ENCODE measurements at places on chromosomes 2 and 18.

DNA sequence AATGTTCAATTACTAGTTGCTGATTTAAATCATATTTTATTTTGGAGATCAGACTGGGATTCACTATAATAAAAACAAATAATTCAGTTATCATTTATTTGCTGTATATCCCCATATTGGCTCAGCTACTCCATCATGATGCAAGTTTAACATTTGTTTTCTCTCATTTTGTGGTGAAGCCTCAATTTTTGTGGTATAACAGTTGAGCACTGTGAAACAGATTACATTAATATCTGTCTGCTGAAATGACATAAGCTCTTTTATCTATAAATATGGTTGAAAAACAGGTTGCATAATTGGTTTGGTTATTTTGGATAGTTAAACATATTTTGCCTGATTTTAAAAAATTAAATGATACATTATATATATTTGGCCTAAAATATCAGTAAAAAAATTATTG lies 67.7 kb downstream of the DPP4 start:
- no peak for DNase-seq

GRCh38 chr2:657766-658165 lies 19.4 kb downstream of the TMEM18 start:
- DNase-seq, result no peak

- no peak for DNase-seq
Observed at GRCh38 chr2:71517851-71518250, 64.5 kb downstream of the DYSF start.

DNA sequence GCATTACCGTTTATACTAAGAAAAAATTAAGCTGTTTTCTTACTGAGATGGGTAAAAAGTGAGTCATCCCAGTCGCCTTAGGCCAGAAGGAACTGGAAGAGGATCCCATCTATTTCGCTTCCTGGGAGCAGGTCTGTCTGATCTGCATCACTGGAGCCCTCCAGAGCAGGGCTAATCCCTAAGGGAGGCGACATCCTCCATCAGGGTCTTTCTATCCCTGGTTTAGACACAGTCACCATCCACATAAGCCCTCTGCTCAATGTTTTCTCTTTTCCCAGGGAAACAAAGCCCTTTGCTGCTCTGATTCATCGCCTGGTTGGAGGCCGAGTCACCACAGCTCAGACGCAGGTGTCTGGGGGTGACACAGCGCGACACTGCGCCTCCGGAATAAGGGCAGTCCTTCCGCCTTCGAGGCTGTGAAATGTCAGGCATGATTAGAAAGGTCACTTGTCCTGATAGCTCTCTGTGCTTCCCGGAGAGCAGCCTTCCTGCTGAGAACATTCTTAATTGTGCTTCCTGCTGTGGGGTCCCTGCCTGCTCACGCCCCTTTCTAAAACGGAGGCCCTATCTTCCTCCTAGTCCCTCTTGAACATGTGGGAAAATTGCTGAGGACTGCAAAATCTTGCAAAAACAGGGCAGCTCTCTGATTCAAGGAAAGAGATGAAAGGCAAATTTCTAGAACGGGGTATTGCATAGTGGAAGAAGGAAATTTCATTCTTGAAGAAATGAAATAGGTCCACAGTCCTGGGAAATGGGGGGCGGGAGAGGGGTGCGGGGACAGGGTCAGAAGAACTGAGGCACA lies 56.3 kb downstream of the MARCHF4 start:
- DNase-seq, result no peak

- no peak for DNase-seq
Observed at GRCh38 chr18:62239475-62239874, 52.4 kb downstream of the RELCH start.

GRCh38 chr18:5542515-5543035 lies 1.2 kb downstream of the EPB41L3 start:
- DNase-seq, result no peak

DNA sequence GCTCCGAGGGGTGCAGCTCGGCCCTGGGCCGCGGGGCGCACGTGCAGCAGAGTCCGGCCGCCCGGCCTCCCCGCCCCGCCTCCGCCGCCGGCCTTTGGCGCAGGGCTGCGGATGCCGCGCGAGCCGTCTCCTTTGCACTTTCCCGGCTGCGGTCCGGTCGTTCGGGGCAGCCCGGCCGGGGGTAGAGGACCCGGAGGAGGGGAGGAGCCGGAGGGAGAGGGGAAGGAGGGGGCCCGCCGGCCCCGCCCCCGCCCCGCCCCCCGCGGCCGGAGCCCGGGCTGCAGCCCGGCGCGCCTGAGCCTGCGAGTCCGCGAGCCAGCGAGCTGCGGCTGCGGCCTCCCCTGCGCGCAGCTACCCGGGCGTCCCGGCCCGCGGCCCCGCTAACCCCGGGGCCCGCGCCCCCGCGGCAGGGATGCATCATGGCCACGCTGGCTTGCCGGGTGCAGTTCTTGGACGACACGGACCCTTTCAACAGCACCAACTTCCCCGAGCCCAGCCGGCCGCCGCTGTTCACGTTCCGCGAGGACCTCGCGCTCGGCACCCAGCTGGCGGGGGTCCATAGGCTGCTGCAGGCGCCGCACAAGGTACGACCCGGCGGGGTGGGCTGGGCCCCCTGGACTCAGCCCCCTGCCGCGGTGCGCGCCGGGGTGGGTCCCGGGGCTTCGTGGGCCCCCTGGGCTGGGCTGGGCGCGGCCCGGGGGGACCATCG lies at the start of gene FHOD3:
Gene FHOD3 (plus strand): TSS at position 297 of the 709 bp plus-strand sequence. CDS start 123 bp downstream, at position 420.
- DNase-seq, result no peak

GRCh38 chr18:58256316-58257080 lies 212.5 kb downstream of the NEDD4L start:
- no peak for DNase-seq

DNA sequence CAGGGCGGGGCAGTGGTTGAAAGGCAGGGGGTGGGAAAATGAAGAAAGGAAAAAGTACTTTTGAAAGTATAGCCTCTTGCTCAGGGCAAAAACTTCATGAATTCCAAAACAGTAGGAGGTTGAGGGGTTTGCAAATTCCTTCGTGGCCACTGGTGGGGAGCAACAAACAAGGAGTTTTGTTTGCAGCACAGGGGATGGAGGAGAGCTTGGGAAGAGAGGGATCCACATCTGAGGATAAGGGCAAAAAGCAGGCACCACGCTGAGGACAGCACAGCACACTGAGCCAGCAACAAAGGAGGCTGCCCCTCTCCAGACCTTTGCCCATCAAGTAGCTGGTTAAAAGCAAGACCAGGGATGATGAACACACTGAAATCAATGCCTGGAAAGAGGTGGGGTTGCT lies 148.9 kb downstream of the TCF4 start:
- no peak for DNase-seq

DNA sequence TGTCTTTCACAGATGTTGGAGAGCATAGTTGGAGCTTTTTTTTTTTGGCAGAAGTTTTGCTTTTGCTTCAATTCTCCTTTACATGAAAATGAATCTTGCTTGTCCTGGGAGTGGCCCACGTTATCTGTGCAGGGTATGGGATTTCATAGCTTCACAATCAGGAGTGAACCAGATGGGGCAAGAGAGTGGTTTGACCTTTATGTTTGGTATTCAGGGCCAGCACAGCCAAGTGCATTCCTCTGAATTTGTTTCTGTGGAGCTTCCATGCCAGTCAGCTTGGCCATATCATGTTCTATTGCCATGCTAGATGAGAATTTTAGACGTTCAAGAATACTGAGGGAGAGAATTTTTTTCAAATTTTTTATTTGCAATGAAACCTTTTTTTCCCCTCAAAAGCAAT lies 116.6 kb downstream of the PRPF40A start:
- DNase-seq, result no peak

GRCh38 chr2:207515671-207516070 lies 14.1 kb upstream of the CREB1 start:
- DNase-seq, result no peak

GRCh38 chr18:78892177-78892576 lies 87.4 kb upstream of the SALL3 start:
- no peak for DNase-seq

GRCh38 chr2:238304116-238304515 lies 15.7 kb upstream of the PER2 start:
- no peak for DNase-seq

DNA sequence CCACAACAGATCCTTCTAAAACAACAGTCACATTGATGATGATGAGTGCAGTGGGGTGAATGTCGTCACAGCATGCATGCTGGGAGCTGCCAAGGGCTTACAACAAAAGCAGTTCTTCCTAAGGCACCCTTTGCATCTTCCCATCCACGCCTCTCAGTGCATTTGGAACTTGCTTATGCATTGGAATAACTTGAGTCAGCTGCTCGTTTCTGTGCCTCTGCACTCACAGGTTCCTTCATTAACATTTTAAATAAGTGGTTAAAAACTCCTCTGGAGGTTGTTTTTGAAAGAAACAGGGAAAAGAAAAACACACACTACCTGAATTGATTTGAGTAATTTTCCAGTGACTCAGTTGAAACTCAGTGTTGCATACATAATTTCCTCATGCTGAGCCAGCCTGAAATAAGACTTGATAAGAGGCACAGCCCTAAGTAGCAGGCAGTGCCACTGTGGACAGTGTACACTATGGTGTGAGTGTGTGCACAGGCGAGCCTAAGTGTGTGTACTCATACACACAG lies 46.8 kb upstream of the TRIM43B start:
- DNase-seq, result no peak

GRCh38 chr18:46333431-46334135 lies 229.4 kb downstream of the HAUS1 start:
- DNase-seq, result peak; percentile 24

GRCh38 chr2:62415019-62415431 lies 91.0 kb downstream of the TMEM17 start:
- DNase-seq, result no peak

GRCh38 chr2:55768991-55769390 lies 75.3 kb upstream of the PNPT1 start:
- no peak for DNase-seq

- DNase-seq, result no peak
Observed at GRCh38 chr18:24276994-24277393, 120.6 kb downstream of the OSBPL1A start.

- DNase-seq, result no peak
Observed at GRCh38 chr2:133675-134593, 87.6 kb upstream of the FAM110C start.

DNA sequence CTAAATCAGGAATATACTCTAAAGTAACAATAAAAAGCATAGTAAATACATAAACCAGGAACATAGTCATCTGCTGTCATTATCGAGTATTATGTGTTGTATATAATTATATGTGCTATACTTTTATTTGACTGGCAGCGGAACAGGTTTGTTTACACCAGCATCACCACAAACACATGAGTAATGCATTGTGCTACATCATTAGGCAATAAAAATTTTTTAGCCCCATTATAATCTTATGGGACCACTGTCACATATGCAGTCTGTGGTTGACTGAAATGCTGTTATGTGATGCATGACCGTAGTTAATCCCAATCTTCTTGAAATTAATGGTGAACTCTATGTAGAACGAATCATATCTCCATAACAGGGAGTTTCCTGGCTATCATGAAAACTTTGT lies 136.7 kb upstream of the ZFP36L2 start:
- no peak for DNase-seq

- no peak for DNase-seq
Observed at GRCh38 chr2:191189112-191189635, 38.4 kb upstream of the STAT4 start.

- DNase-seq, result no peak
Observed at GRCh38 chr2:70580352-70580751, 26.7 kb upstream of the TGFA start.

DNA sequence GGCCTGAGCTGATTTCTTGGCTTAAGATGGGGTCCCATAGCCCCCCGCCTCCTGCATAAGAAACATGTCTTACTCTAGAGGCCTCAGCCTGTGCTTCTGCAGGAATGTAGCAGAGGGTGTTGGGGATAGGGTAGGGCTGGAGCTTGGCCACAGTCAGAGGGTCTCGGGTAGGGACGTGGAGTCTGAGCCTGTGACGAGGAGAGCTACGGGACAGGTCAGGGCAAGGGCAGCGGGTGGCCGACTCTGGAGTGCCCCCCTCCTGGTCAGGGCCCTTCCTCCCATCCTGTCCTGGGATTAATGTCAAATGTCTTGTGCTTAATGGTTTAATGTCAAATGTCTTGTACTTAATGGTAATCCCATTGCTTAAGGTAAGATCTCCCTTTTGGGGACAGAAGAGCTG lies 130.4 kb downstream of the GLI2 start:
- no peak for DNase-seq

DNA sequence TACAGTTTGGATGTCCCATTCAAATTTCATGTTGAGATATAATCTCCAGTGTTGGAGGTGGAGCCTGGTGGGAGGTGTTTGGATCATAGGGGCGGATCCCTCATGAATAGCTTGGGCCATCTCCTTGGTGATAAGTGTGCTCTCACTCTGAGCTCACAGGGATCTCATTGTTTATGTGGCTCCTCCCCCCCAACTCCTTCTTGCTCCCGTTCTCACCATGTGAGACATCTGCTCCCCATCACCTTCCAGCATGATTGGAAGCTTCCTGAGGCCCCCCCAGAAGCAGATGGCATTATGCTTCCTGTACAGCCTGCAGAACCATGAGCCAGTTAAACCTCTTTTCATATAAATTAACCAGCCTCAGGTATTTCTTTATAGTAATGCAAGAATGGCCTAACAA lies 3.0 kb upstream of the INPP1 start:
- no peak for DNase-seq

DNA sequence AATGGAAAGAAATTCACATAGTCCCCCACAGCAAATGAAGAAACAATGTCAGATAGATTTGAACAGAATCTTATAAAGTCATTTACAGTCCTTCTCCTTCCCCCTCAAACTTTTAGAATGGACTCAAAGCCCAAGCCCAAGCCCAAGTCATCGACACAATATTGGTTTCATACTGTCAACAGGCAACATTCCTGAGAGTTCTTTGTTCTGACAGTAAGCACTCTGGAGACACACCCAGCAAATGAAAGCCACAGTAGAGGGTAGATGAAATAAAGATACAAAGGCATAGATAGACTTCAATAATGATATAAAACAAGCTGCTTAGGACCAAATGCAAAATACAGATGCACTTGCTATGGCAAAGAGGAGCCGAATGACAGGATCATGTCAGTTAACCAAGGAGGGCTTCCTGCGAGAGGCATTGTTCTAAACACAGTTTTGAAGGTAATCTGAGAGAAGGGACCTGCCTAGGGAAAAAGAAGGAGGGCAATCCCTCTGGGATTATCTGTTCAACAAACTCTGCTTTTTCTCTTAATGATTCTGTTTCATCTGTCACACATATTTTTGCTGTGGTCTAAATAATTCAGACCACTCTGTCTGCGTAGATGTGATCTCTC lies 97.1 kb upstream of the MAP4K3 start:
- DNase-seq, result no peak

DNA sequence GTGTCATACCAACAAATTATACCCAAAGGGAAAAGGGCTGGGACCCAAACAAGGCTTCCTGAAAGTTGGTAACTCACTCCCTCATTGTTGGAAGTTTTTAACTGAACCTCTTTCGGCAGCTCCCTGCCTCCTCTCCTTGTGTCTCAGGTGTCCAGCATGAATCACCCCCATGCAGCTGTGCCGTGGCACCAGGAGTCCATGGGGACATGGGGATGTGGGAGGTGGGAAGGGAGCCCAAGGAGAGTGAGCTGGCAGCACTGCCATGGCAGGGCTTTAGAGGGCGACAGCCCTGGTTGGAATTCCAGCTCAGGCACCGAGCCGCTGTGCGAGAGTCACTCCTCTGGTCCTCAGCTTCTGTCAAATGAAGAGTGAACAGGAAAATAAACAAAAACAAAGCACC lies 12.5 kb upstream of the GYPC start:
- DNase-seq, result no peak

Data from activated naive CD4-positive, alpha-beta T cell treated with Interleukin-2 at 50 U/mL for 16 hours (primary cell).